ENCODE measurements at places on chromosomes 3 and 15.

DNA sequence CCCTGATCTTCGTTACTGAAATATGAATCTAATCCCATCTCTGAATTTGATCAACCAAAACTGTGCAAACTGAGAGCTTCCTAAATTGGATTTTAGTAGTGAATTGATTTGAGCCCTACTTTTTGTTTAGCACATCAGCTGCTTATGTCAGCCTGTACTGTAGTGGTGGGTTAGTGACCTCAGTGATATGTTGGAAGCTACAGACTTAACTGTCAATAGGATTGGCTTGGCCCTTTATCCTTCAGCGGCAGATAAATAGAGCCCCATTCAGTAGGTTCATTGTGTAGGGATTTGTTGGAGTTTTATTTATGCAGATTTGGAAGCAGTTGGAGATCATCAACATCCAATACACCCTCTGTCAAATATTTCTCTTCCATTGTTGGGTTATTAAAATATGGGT is 409.7 kb downstream of the SOX2 start:
- DNase-seq: no peak

GRCh38 chr15:25362545-25362944 is 76.3 kb downstream of the UBE3A start:
- DNase-seq: no peak

- DNase-seq: no peak
Measured at GRCh38 chr3:37737134-37737533, 124.5 kb upstream of the CTDSPL start.

DNA sequence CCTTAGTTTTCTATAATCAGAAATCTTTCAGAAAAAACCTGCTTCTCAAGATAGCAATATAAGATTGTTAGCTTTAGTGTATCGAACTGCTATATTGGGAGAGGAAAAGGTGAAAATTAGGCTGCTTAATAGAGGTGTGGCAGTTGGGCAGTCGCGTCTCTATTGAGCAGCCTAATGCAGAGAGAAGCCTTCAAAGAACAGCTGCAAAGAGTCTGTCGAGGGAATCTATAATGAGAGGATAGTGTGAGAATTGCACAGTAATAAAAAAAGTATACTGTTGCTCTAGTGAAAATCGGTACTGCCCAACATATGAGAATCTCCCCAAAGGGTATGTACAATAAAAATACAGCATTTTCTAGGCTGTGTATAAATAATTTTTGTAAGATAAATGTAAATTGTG is 184.4 kb downstream of the TCF12 start:
- DNase-seq: no peak

- no peak for DNase-seq
Measured at GRCh38 chr3:150870406-150870805, 34.8 kb downstream of the MINDY4B start.

- DNase-seq: no peak
Measured at GRCh38 chr3:34793057-34793456, 846.3 kb upstream of the ARPP21 start.

DNA sequence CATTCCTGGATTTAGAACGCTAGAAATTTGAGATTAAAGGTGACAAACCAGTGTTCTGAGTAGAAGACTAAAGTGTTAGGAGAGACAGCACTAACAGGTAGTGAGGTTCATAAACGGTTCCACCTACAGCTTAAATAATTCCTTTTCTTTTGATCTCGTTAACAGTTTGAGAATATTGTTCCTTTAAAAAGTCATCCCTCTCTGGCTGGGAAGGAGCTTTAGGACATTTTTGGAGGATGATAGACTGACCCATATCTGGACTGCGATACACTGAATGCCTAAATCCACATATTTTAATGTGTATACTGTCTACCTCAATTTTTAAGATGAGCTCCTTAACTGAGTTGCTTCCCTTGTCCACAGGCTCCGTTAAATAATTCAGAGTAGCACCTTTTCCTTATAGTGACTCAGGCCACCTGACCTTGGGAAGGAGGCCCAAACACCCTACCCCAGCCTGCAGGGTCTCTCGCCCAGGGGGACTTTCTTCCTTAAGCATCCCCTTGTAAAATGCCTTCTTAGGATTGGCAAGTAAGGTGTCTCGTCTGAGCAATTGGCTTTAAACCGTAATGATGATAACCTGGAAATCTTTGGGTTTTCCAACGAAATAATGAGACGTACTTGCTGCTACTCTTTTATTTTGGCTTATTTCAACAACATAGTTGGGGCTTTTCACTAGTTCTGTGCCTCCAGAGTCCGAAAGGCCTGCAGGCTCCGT is 3.3 kb downstream of the TRIM71 start:
- no peak for DNase-seq

- DNase-seq: no peak
Measured at GRCh38 chr15:32685576-32685975, 32.2 kb upstream of the GREM1 start.
